Trophoblast cell (in vitro differentiated cells and primary cell): ENCODE measurements at places on chromosomes 7 and 10.

DNA sequence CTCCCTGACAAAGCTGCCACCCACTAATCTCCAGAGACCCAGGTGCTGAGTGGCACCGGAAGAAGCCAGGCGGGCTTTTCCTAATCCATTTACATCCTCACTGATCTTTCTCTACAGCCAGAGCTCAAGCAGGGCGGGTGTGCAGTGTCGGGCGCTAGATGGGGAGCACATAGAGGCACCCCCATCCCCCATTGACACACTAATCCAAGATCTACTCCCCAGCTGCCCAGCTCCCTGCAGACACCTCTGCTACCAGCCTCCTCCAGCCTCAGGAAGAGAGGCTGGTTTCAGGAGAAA lies 22.2 kb downstream of the FRMPD2 start:
- no peak overlapping the region for H3K4me3 ChIP-seq
- H3K27ac ChIP-seq, result peak overlapping the region; percentile 83

DNA sequence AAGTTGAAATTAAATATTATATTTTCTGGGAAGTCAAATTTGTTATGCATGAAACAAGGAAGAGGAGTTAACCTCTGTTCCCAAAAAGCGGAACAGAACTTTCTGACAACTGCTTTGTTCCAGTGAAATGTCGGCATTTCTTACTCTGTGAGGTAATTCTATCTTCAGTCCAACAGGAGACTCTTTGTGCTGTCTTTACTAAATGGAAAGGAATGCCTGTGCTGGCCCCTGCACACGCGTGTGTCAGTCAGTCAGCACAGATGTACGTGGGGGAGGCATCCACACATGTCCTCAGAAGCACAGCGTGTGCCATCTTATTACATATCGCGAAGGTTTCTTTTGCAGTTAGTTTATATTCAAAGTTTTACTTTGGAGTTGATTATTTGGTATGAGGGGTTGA lies 37.5 kb downstream of the NET1 start:
- H3K36me3 ChIP-seq, result peaks cover 7% of the 10 kb centered on the region
- peak overlapping the region; percentile 65 for H3K4me3 ChIP-seq
- H3K27me3 ChIP-seq, result no peaks in the 10 kb centered on the region
- peak; percentile 78 for DNase-seq

DNA sequence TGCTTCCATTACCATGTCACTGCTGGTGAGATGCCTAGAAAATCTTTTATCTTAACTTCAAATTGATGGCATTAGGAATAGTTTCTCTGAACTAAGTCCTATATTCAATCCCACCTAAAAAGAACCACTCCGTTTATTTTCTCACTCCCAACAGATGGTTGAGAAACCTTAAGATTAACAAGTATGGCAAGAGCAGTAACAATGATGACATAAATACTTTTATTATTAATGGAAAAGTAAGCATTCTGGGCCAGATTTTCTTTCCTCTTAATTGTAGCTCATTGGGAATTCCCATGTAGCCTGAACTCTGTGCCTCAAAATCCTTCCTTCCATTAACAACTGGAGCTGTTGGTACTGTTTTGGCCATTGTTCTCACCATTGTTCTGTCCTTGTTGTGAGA lies 21.1 kb upstream of the FAM13C start:
- no peak overlapping the region for H3K27ac ChIP-seq
- no peaks in the 10 kb centered on the region for H3K4me1 ChIP-seq
- no peaks in the 10 kb centered on the region for H3K36me3 ChIP-seq

DNA sequence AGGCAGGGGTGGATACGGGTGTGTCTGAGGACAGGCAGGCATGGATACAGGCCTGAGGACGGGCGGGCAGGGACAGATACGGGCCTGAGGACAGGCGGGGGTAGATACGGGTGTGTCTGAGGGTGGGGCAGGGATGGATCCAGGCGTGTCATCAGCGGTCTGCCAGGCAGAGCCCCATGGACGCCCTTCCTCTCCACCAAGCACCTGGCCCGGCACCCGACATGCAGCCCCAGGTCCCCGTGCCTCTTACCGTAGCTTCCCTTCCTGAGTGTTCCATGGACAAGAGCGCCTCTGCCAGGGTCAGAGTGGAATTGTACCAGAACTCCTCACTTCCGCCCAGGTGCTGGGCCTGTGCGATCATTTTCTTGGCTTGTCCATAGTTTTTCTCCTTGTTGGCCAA lies 74.6 kb upstream of the NKX6-2 start:
- H3K36me3 ChIP-seq, result no peaks in the 10 kb centered on the region
- no peaks in the 10 kb centered on the region for H3K4me1 ChIP-seq
- no peak overlapping the region for H3K27ac ChIP-seq
- no peak overlapping the region for H3K4me3 ChIP-seq
- no peaks in the 10 kb centered on the region for H3K27me3 ChIP-seq

- peak; percentile 21 for DNase-seq
- H3K36me3 ChIP-seq, result no peaks in the 10 kb centered on the region
- peaks cover 3% of the 10 kb centered on the region for H3K4me1 ChIP-seq
- peak overlapping the region; percentile 87 for H3K27ac ChIP-seq
Observed at GRCh38 chr7:44846816-44847508, 925 bp downstream of the H2AZ2 start.

DNA sequence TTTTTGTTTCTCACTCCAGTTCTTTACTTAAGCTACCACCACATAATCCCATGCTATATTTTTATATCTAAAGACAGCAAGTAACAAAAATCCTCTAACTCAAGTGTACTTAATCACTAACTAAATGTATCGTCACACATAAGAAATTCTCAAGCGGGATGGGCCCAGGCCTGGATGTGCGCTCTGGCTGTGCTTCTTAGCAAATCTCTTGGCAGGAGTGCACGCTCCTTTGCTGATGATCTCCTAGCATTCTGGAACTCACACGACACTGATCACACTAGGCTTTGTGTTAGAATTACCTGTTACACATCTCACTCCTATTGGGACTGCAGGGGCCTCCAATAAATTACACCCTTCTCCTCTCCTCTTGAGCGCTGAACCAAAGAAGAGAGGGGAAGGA lies 46.7 kb upstream of the CALD1 start:
- DNase-seq, result no peak
- H3K27ac ChIP-seq, result no peak overlapping the region
- no peak overlapping the region for H3K4me3 ChIP-seq
- H3K4me1 ChIP-seq, result peaks cover 4% of the 10 kb centered on the region

GRCh38 chr7:99012722-99013121 lies 131.2 kb downstream of the SMURF1 start:
- no peak overlapping the region for H3K4me3 ChIP-seq
- peaks cover 66% of the 10 kb centered on the region for H3K36me3 ChIP-seq
- H3K4me1 ChIP-seq, result no peaks in the 10 kb centered on the region
- no peak for DNase-seq
- no peaks in the 10 kb centered on the region for H3K27me3 ChIP-seq
- no peak overlapping the region for H3K27ac ChIP-seq

GRCh38 chr10:16182144-16182543 lies 254.7 kb upstream of the PTER start:
- H3K4me1 ChIP-seq, result no peaks in the 10 kb centered on the region
- H3K27me3 ChIP-seq, result no peaks in the 10 kb centered on the region
- no peak for DNase-seq
- no peaks in the 10 kb centered on the region for H3K36me3 ChIP-seq
- no peak overlapping the region for H3K4me3 ChIP-seq
- H3K27ac ChIP-seq, result no peak overlapping the region

- no peaks in the 10 kb centered on the region for H3K4me1 ChIP-seq
- H3K27ac ChIP-seq, result no peak overlapping the region
- DNase-seq, result no peak
Observed at GRCh38 chr7:114622221-114622620, 207.6 kb downstream of the FOXP2 start.

- H3K27me3 ChIP-seq, result no peaks in the 10 kb centered on the region
- DNase-seq, result no peak
- H3K36me3 ChIP-seq, result no peaks in the 10 kb centered on the region
- no peak overlapping the region for H3K27ac ChIP-seq
- no peak overlapping the region for H3K4me3 ChIP-seq
Observed at GRCh38 chr7:138345567-138345966, 114.5 kb upstream of the TRIM24 start.

GRCh38 chr10:4473977-4474376 lies 352.0 kb upstream of the AKR1E2 start:
- no peak overlapping the region for H3K4me3 ChIP-seq
- H3K36me3 ChIP-seq, result no peaks in the 10 kb centered on the region
- peaks cover 12% of the 10 kb centered on the region for H3K4me1 ChIP-seq
- no peaks in the 10 kb centered on the region for H3K27me3 ChIP-seq
- peak; percentile 70 for DNase-seq

- H3K27me3 ChIP-seq, result no peaks in the 10 kb centered on the region
- H3K36me3 ChIP-seq, result no peaks in the 10 kb centered on the region
- no peaks in the 10 kb centered on the region for H3K4me1 ChIP-seq
- H3K4me3 ChIP-seq, result no peak overlapping the region
- no peak overlapping the region for H3K27ac ChIP-seq
Observed at GRCh38 chr10:84668186-84668763, 339.9 kb downstream of the CCSER2 start.

GRCh38 chr10:66717231-66717981 lies 208.4 kb upstream of the LRRTM3 start:
- DNase-seq, result no peak
- H3K27me3 ChIP-seq, result no peaks in the 10 kb centered on the region
- H3K4me1 ChIP-seq, result no peaks in the 10 kb centered on the region
- H3K36me3 ChIP-seq, result no peaks in the 10 kb centered on the region
